Activated CD4-positive, alpha-beta T cell treated with anti-CD3 and anti-CD28 coated beads, Interleukin-2, Interleukin-4, amounts not matched to agents 100 ng/mL and 50 ng/mL, durations not matched to agents 16 hours and 8 hours (primary cell): ENCODE measurements at places on chromosomes 7 and 10.
A peak's percentile ranks its signal among the peaks of the same experiment; 100 is the strongest.

DNA sequence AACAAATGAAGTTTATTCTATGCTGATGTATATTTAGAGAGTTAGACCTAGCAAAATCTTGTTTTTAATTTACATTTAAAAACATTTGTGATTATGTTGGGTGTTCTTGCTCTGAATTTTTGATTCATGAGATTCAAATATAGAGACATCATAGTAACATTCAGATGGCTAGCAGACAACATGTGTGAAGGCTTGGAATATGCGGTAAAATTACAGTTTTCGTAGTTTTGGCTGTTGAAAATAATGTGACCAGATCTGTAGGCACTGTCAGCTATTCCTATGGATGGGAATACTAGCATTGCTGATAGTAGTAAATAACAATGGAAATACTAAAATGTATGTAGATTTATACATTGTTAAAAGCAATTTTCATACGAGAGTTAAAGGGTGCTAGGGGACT, 131.9 kb downstream of the KAT6B start:
- DNase-seq, result no peak

DNA sequence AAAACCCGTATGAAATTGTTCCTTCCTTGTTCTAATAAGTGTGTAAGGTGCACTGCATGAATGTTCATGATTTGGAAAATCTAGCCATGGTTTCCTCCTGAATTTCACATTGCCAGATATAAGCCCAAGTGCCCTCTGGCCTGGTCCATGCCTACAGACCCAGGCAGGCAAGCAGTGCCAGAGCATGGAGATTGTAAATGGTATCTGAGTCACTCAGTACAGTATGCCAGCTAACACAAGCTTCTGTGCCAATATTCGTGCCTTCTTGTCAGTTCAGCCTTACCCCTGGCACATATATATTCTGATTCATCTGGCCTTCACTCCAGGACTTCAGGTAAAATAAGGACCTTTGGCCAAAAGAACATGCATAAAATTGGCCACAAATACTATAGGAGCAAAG, 38.4 kb upstream of the PDE1C start:
- DNase-seq, result no peak

DNA sequence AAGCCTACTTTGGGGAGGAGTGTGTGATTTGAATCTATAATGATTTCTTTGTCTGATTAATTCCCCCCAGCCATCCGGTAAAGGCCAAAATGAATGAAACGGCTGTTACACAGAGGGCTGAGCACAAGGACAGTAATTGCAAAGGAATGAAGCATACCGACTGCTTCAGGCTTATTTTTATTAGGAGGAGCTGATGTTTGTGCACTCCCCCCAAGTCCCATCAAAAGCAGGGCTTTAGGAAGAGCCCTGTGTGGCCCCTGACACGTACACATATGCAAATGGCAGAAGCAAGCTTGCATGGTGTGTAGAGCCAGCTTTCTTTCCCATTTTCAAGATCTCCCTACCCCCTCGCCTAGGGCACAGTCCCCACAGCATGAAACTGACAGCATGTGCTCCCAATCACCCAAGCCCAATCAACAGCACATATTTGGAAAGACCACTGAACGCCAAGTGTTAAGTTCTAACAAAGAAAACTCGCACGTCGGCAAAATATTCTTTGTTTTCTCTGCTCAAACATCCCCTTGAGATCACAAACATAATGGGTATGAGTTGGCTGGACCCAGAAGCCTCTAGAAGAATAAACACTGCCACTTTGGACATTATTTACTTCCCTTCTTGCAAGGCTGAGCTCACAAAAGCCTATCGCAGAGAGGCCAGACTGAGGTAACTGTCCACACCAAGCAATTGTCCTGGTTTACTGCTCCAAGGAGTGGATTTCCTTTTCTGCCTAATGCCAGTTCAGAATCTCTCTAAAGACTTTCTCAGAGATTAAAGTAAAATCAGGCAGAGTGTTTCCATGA, 143.0 kb downstream of the CUBN start:
- no peak for DNase-seq

DNA sequence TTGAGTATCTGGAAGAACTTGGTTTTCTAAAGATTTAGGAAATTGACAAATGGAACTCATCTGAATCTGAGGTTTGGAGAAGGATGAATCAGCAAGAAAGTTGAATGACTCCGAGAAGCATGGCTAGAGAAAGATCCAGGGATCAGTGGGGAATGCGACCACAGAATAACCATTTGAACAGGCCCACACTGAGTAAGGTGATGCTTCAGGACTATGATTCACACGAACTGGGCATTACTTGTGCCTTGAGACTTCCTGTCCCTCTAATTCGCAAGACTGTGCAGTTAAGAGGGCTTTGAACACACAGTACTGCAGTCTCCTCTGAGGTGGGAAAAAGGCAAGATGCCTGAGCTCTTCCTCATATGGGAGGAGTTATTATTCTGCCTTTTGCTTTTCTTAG, 395.5 kb upstream of the POM121L12 start:
- no peak for DNase-seq

DNA sequence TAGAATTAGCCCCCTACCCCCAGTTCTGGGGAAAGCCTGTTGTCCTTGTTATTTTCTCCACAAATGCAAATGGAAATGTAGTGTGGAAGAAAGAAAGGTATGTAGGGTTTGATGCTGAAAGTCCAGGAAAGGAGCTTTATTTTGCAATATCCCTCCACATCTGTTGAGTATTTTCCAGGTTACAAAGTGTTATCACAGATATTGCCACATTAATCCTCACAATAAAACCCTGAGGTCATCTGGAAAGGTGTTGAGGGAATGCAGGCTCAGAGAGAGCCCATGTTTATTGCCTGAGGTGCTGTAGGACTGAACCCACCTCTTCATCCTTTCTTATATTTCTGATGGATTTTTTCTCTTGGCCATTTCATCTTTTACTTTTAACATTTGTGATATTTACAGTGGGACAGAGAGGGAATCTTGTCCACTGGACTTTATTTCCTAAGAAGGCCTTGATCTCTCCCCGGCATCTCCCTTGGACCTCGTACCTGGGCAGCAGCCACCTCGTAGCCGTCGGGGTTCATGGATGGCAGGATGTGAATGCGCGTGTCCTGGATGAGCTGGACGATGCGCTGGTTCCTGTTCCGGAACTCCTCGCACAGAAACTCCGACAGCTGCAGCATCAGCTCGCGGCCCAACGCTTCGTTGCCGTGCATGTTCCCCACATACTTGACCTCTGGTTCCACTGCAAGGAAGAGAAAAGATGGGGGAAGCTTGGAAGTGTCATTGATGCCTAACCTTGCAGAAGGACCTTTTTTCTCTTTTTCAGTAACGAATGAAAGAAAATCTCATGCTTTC, 6.0 kb downstream of the CPN1 start:
- DNase-seq, result no peak

DNA sequence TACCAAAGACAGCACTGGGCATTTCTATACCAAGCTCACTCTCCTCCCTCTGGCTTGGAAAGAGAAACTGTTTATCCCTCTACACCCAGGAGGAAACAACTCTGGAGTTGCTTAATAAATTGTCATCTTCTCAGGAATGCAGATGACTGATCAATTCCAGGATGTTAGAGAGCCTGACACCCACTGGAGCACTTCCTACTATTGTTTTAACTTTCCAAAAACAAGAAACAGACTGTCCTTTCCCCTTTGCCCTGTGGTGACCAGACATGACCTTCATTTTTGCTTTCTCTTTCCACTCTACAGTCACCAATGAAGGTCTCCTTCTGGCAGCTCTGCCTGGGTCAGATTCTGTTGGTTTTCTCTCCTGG, 19.6 kb downstream of the GIMAP4 start:
- no peak for DNase-seq

GRCh38 chr10:98312822-98313221, 44.8 kb upstream of the LOXL4 start:
- DNase-seq, result no peak

GRCh38 chr7:18191862-18192625, 164.4 kb upstream of the PRPS1L1 start:
- no peak for DNase-seq

DNA sequence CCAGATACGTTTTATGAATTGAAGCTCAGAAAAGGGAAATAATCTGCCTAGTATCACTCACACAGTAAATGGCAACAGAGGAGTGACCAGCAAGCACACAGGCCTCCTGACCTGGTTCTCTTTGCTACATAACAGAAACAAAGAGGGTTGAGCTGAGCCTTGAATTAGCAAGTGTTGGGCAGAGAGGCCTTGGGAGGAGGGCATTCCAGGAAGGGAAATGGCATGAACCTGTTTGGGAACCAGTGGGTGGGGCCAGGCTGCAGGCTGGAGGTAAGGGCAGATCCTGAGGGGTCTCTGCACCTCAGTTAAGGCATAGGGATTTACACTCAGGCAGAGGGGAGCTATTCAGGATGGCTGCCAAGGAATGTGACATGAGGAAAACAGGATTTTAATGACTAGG, 24.8 kb upstream of the CYCS start:
- no peak for DNase-seq

DNA sequence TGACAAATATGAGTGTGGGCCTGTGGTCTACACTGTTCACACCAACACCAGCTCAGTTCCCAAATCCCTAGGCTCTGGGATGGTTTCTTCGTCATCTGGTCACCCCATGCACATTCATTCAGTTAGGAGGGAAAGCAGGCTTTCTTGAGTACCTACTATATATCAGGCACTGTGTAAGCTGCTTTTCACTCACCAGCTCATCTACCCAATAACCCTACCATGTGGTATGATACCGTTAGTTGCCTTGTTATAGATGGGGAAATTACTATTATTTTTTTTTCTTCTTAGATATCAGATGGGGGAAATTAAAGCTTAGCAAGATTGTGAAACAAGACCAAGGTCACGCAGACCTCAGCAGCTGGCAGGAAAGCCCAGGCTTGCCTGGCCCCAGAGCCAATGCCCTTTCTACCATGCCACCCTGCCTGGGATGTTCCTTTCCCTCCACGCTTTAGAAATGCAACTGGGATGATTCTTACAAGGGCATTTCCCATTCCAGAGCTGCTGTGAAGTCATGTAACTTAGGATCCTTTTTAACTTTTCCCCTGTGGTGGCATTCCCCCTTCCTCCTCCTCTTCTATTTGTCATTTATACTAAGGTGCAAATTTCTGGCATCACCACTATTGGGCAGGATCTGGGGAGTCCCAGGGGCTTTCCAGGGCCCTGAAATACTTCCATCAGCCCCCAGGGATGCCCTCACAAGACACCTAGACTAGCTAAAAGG, 93.1 kb upstream of the EFCAB10 start:
- no peak for DNase-seq

- no peak for DNase-seq
Observed at GRCh38 chr10:87685832-87686574, 26.3 kb downstream of the PAPSS2 start.

DNA sequence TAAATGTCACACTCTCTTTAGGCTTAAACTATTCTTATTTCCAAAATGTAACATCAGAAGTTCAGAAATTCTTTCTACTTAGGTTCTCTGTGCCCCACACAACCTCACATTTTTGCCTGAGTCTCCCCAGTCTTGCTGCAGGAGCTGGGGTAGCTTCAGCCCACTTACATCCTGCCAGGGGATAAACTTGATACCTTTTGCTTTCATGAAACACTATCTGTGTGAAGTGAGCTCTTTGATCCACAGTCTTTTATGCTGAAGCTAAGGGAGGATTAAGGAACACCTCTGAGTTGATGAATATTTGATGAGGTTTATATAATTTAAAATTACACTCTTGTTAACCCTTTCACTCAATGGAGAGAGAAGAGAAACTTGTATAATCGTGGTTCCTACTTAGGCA, 341.0 kb downstream of the AUTS2 start:
- DNase-seq, result no peak

DNA sequence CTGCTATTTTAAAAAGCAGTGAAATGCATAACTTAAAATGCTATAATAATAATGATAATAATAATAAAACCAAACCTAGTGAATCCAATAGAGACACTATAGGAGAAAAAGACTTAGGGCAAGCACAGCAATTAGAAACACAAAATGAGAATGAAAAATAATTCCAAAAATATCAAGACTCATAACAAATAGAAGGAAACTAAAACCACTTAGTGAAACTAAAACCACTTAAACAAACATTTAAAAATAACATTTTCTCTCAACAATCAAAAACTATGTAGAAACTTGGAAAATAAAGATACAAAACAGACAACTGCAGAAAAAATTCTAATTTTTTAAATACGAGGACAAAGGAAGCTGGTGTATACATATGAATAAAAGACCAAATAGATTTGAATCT, 655.2 kb upstream of the NRG3 start:
- no peak for DNase-seq

DNA sequence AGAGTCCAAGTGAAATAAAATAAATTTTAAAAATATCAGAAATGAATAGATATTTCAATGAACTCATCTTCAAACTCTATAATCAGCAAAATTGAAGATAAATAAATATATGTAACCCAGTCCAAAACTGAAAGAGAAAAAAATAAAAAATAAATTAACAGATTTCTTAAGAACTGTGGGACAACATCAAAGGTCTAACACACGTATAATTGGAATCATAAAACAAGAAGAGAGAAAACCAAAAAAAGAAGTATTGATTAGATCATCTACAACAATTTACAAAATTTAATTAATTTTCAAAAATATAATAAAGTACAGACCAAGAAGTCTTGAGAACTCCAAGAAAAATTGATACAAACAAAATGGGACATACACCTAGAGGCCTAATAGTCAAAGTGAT, 625.8 kb upstream of the SORCS1 start:
- no peak for DNase-seq

- DNase-seq, result no peak
Observed at GRCh38 chr10:44971935-44972757, 6.5 kb downstream of the DEPP1 start.

DNA sequence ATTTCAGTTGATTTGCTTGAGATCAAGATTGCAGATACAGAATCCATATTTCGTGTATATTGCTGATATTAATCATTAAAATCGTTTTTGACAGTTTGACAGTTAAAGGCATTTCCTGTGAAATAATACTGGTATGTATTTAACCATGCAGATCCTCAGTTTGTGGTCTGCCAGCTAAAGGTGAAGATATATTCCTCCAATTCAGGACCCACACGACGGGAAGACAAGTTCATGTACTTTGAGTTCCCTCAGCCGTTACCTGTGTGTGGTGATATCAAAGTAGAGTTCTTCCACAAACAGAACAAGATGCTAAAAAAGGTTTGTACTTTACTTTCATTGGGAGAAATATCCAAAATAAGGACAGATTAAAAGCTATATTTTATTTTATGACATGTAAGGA, 94.3 kb downstream of the PTEN start:
- DNase-seq, result no peak

DNA sequence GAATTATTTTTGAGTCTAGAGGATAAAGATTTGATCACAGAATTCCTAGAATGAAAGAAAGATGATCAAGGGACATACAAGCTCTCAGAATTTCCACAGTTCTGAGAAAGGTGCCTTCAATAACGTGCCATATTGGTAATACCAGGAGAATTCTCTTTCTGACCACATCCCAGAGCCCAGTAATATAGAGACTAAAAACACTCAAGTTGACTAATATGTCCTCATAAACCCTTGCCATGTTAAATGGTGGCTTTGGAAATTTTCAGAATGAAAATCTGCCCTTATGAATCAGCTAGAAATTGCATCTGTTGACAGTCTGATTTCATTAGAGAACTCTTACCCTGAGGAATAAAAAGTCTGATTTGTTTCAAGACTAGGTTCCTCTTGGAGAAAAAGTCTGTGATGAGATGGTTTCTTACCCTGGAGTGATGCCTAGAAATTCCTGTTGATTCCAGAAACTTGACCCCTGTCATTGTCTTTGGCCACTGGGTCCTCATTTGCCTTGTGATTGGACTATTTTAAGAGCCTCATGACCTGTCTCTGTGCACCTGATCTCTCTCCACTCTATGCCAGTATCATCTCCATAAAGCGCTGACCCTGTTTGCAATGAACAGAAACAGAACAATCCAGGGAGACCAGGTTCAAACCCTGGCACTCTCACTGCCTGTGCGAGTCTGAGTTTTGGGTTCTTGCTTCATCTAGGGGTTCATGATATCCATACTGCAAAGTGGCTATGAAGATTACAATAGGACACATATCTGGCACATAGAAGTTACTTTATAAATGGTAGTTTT, 3.3 kb downstream of the IL2RA start:
- DNase-seq, result peak; percentile 91
